Stimulated activated CD8-positive, alpha-beta memory T cell treated with anti-CD3 and anti-CD28 coated beads, Interleukin-15, amount 100 ng/mL, for 1 hour (primary cell): ENCODE measurements at places on chromosomes 13 and 19.

- DNase-seq: no peak
Measured at GRCh38 chr13:108777421-108778420, 148.3 kb downstream of the MYO16 start.

- DNase-seq: no peak
Measured at GRCh38 chr19:4371247-4372164, 28.1 kb downstream of the MPND start.

GRCh38 chr19:47109541-47110375 lies 3.8 kb downstream of the ZC3H4 start:
- DNase-seq: no peak

DNA sequence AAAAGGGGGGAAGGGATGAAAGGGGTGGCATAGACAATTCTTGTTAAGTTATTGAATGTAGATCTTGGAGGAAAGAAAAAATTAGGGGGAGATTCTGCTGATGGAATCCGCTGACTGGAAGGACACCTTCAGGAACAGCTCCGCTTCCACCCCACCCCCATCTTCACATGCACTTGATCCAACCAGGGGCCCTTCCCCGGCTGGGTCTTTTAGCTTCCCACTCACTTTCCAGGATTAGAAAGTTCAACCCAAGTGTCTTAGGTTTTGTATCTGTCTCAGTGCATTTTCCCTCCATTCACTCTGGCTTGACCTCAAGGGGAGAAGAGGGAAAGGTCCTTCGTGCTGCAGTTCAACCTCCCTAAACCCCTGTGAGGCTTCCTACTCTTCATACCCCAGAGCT lies 141.4 kb downstream of the IRS2 start:
- DNase-seq: no peak

DNA sequence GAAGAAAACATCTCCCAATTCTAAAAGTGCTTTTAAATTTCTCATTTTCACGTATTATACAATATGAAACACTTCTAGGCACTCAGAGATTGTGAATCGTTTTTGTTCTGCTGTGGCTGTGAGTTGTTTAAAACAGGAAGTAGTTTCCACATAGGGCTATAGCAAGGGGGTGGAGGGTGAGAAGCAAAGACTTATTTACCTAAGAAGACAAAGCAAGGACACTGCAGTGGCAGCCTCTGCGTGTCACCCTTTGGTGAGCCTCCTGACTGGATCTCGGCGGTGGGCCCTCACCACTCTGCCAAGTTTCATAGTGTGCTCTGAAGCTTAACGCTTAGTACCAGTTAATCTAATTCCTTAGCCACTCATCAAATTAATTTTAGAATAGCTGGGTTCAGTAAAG lies 56.8 kb downstream of the TNFSF13B start:
- no peak for DNase-seq

- DNase-seq: no peak
Measured at GRCh38 chr13:78103936-78104335, 185.3 kb upstream of the EDNRB start.

GRCh38 chr13:60661521-60661920 lies 264.5 kb downstream of the TDRD3 start:
- no peak for DNase-seq

DNA sequence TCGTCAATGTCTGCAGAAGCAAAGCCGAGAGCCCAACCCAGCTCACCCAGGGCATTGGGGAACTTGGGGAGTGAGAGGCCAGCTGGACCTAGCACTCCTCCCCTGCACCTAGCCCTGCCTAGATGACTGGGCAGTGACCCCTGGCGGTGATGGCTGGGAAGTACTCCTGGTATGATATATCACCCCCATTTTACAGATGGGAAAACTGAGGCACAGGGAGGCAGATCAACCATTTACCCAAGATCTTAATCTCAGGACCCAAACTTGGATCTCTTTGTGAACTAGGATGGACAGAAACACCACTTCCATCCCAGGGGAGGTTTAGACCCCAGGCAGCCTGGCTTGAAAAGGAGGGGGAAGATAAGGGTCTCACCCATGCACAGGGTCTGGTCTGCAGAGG lies 43.5 kb downstream of the CCL25 start:
- no peak for DNase-seq

GRCh38 chr13:99378985-99379733 lies 72.0 kb upstream of the GPR183 start:
- DNase-seq: no peak

DNA sequence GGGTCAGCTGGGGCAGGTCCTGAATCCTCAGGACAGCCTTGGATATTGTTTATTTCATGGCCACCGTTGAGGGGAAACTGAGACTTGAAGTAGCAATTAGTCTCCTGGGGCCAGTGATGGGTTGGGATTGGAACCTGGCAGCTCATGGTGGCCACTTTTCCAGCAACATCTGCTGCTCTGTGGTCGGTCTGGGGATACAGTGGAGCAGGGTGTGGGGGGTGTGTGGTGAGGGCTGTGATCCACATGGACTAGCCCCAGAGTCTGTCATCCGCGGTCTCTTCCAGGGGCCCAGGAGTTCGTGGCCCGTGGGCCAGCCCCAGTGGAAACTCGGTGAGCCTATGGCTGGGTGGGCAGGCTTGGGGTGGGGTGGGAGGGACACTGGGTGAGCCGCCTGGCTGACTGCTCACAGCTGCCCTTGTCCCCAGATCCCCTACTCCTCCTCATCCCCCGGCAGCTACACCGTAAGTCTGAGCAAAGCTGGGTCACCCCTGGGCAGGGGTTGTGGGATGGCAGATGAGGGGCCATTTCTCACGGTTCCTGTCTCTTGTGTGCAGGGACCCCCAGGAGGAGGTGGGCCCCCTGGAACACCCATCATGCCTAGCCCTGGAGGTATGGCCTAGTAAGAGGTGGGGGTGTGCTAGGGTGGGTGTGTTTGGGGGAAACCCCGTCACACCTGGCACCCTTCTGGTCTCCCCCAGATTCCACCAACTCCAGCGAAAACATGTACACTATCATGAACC lies 5.5 kb downstream of the ISYNA1 start:
- DNase-seq: no peak

DNA sequence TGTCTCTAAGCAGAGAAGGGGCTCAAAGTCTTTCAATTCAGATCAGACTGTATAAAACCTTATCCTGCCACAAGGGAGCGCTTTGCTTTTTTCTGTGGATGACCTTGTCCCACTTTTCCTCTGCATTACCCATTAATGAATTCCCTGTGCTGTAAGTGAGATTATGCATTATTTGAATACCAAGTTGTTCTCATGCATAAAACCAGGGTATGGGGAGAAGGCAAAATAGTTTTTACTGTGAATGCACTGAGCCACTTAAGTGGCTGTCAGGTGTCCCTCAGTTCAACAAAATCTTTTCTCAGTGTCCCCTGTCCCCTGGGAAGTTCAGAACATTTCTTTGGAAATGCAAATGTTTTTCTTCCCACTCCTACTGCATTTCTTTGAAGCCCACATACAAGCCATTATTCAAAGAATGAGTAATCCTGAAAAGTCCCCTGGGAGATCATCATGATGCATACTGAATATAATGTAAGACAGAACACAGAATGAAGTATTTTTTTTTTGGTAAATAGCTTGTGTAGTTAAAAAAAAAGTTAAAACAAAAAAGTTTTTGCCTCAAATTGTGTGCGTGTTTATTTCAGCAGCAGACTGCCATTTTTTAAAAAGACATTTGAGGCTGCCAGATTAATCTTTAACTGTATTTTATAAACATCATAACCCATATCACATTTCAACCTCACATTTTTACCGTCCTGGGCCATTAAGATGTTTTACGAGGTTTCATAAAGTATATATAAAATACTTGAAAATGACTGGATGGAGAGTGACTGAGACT lies 506.7 kb upstream of the PCDH9 start:
- DNase-seq: no peak

GRCh38 chr19:48296963-48297734 lies 27.3 kb downstream of the ZNF114 start:
- DNase-seq: no peak

- DNase-seq: no peak
Measured at GRCh38 chr13:46992383-46992952, 95.6 kb upstream of the HTR2A start.

DNA sequence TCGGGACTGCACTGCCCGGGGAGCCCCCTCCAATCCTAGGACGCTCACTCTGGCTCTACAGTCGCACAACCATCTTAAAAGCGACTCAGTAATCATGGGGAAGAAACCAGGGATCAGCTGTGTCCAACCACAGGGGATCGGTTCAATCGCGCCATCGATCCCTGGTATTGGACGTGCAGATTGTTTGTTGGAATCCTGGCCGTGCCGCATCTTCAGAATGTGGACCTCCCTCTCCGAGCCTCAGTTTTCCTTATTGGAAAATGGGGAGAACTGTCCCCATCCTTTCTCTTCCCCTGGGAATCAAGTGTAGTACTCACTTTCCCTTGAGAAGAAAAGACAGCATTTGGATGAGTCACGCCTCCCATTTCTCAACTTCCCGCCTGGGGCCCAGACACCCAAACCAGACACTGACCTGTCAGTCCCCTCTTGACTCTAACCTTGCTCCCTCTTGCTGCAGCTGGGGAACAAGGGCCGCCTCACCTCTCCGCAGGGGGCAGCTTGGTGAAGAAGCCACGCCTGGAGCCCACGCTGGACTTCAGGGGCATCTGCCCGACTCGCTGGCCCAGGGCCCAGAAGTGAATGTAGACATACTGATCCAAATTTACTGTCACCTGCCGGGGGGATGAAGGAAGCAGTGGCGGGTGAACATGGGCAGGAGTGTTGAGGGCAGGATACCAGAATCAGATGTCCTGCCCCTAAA lies 17.6 kb downstream of the EMP3 start:
- DNase-seq: no peak

GRCh38 chr19:52536448-52536800 lies 9.0 kb downstream of the ZNF808 start:
- DNase-seq: peak; percentile 2

- DNase-seq: peak; percentile 14
Measured at GRCh38 chr19:38319421-38320258, at the start of gene KCNK6. KCNK6 (plus strand) TSS chr19:38319845; CDS start chr19:38319951, 106 bp downstream.

- DNase-seq: no peak
Measured at GRCh38 chr19:18848878-18849661, 17.3 kb downstream of the UPF1 start.

DNA sequence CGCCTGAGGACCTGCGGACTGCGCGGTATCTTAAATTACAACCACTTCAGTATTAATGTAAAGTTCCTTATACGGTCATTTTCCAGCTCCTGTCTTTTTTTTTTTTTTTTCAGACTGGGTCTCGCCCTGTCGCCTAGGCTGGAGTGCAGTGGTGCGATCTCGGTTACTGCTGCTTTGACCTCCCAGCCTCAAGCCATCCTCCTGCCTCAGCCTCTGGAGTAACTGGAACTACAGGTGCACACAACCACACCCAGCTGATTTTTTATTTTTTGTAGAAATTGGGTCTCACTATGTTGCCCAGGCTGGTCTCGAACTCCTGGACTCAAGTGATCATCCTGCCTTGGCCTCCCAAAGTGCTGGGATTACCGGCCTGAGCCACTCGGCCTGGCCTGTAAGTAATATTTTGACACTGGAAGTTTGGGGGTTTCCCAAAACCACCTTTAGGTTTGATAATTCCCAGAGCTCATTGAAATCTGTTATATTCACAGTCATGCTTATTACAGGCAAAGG lies 406 bp upstream of the EID2B start:
- no peak for DNase-seq

GRCh38 chr19:6062274-6062673 lies 48.0 kb downstream of the RFX2 start:
- DNase-seq: no peak

GRCh38 chr13:43996221-43996620 lies 116.5 kb downstream of the LACC1 start:
- DNase-seq: no peak

GRCh38 chr13:99432609-99433542 lies 68.4 kb upstream of the TM9SF2 start:
- peak; percentile 49 for DNase-seq

DNA sequence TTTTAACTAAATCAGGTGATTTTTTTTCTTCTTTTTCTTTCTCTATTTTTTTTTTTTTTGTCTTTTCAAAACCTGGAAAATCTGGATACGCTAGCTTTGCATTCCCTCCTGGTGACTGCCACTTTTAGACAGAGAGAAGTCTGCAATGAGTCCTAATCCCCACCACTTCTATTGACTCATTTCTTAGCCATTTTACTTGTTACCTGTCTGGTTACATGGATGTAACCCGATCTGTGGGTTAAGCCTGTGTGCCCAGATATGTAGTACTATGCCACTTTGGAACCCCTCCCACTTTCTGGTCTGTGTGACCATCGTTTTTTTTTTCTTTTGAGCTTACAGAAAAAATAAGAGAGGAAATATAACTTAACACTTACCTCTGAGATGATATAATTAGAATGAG lies 817.8 kb upstream of the PCDH9 start:
- DNase-seq: no peak

- DNase-seq: no peak
Measured at GRCh38 chr19:47641891-47642485, 33.1 kb downstream of the BICRA start.

DNA sequence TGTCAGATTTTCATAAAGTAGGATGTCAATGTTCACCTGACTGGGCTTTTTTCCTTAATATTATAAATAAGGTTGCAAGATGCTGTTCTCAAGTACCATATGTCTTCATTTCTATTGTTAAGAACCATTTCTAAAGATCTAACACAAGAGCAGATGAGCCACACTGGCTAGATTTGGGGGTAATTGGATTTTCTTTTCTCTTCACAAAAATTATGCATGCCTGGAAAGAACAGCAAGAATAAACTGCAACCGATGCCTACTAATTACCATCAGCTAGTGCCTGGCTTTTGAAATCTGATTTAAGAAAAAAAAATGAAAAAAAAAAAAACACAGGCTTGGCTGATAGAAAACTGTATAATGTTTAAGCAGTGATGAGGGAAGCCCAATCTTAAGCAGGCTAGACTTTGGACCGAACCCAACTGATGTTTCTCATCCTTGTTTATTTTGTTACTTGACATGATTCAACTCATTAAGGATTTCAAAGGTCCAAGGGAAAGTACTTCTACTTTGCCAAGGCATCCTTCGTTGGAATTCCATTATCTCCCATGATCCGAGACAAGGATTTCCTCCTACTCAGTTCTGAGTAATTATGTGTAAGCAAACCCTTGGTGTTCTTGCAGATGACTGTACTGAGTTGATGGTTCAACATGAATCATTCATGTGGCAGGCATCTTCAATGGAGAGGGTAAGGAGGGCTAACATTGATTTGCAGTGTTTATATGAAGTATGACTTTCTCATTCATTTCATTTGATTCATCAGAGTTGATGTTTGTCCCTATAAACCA lies 300.5 kb downstream of the SPRY2 start:
- DNase-seq: no peak
